ENCODE measurements at places on chromosomes 13 and 19. TPM values are rescaled to one million over a fixed set of nuclear protein-coding genes. Genes with fewer than 3 reads are reported as not detected.
A peak's percentile ranks its signal among the peaks of the same experiment; 100 is the strongest.

The CEACAM20 gene
- not detected for total RNA-seq

DNA sequence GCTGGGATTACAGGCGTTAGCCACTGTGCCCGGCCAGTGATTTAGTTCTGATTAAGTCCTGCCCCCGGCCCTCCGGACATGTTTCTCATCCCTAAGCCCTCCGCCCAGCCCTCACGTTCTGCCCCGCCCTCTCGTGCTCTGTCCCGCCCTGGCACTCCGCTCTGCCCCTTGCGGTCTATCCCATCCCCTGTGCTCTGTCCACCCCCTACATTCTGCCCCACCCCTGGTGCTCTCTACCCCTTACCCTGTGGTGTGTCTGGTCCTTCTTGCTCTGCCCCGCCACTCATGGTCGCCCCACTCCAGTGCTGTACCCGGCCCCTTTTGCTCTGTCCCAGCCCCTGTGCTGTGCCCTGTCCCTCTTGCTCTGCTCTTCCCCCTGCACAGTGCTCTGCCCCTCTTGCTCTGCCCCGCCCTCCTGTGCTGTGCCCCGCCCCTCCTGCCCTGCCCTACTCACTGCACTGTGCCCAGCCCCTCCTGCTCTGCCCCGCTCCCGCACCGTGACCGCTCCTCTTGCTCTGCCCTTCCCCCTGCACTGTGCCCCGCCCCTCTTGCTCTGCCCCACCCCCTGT, 3.0 kb downstream of the GTPBP3 start:
- DNase-seq: peak; percentile 40

The BLOC1S3 gene
- 13.7 TPM for total RNA-seq

- no peak for DNase-seq
These were observed 230.0 kb downstream of the DCT start for GRCh38 chr13:94249512-94249911.

GRCh38 chr19:18173572-18174288, at the start of gene IFI30:
IFI30 (plus strand) TSS chr19:18173813; CDS start chr19:18173842, 29 bp downstream.
- DNase-seq: no peak

The MIR17HG gene
- 7.6 TPM for total RNA-seq

- DNase-seq: peak; percentile 25
These were observed 10.4 kb upstream of the GPR32 start for GRCh38 chr19:50759886-50760285.

- DNase-seq: peak; percentile 56
These were observed 559 bp upstream of the SSBP4 start for GRCh38 chr19:18418483-18419194.

DNA sequence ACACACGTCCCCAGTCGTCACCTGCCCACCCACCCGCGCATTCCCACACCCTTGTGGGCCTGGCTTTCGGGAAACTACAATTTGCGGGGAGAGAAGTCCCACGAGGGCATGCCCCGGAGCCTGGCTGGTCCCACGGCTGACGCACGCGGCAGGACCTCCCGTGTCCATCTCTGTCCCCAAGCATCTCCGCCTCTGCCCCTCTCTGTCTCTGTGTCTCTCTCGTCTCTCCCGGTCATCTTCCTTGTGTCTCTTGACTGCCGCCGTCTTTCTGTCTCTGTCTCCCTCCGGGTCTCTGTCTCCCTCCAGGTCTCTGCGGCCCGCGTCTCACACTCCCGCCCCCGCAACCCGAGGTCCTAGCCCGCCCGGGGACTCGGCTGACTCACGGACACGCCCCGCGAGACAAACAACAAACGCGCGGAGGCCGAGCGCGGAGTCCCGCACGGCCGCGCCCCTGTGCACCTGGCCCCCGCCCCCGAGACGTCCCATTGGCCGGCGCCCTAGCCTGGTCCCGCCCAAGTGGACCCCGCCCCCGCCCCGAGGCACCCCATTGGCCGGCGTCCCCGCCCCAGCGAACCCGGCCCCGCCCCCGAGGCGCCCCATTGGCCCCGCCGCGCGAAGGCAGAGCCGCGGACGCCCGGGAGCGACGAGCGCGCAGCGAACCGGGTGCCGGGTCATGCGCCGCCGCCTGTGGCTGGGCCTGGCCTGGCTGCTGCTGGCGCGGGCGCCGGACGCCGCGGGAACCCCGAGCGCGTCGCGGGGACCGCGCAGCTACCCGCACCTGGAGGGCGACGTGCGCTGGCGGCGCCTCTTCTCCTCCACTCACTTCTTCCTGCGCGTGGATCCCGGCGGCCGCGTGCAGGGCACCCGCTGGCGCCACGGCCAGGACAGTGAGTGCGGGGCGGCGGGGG, at the start of gene FGF22:
FGF22 (plus strand) TSS at position 627 of the 908 bp plus-strand sequence; CDS start at position 674, 47 bp downstream.
- peak; percentile 73 for DNase-seq

GRCh38 chr13:113840541-113841352, 23.1 kb downstream of the GAS6 start:
- no peak for DNase-seq

- DNase-seq: peak; percentile 60
These were observed 1.1 kb upstream of the NR2F6 start for GRCh38 chr19:17246681-17247425.

- DNase-seq: no peak
These were observed 164.8 kb downstream of the DACH1 start for GRCh38 chr13:71702253-71702652.

DNA sequence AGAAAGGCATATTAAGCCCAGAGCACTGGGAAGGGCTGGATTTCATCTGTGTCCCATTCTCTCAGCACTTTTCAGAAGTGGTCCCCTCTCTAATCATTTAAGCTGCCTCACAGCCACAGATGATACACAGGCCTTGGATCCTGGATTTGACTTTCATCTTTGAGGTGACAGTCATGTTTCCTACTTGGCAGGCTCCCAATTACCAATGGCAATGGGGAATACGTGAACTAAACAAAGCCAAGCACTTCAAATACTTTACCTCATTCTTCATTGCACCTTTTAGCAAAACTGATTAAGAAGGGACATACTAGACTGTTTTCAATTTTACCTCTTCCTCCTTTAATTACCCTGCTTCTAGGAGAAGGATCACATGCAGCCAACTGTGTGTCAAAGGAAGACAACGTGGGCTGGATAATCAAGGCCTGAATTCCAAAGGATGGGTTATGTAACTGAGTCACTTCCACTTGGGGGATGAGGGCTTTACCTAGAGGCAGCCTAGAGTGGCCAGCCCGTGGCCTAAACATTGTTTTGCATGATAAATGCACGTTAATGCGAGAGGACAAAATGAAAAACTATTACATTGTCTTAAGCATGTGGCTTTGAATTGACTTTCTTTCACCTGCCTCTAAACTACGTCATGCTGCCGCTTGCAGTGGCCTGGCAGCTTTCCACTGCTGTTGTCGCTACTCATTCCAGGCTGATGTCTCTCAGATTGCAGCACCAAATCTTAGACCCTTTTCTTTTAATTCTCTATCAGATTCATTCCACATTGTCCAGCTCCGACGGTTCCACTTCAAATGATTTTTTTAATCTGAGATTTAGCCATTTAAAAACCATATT, 95.0 kb downstream of the KCTD12 start:
- DNase-seq: peak; percentile 50

GRCh38 chr13:91278888-91279287, 68.6 kb upstream of the MIR17HG start:
- DNase-seq: no peak

The ZIM2 gene
- not detected for total RNA-seq

GRCh38 chr13:107231944-107232343, 664.0 kb upstream of the ARGLU1 start:
- no peak for DNase-seq

DNA sequence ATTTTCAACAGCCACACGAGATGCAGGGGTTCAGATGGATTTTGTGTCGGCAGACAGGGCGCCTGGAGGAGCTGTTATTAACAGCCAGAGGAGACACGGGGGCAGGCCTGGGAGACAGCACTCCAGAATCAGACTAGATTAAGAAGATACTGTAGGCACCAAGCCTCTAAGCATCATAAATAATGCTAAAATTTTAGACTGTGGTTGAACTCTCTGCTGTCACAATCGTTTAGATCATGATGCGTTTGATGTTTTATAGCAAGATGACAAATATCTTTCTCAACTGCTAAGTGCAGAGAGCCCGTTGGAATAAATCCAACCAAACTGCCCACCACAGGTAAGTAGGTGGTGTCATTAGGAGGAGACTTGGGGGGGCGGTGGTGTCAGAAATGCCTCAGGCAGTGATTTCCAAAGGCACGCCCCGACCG, 63.9 kb downstream of the CEBPG start:
- no peak for DNase-seq

DNA sequence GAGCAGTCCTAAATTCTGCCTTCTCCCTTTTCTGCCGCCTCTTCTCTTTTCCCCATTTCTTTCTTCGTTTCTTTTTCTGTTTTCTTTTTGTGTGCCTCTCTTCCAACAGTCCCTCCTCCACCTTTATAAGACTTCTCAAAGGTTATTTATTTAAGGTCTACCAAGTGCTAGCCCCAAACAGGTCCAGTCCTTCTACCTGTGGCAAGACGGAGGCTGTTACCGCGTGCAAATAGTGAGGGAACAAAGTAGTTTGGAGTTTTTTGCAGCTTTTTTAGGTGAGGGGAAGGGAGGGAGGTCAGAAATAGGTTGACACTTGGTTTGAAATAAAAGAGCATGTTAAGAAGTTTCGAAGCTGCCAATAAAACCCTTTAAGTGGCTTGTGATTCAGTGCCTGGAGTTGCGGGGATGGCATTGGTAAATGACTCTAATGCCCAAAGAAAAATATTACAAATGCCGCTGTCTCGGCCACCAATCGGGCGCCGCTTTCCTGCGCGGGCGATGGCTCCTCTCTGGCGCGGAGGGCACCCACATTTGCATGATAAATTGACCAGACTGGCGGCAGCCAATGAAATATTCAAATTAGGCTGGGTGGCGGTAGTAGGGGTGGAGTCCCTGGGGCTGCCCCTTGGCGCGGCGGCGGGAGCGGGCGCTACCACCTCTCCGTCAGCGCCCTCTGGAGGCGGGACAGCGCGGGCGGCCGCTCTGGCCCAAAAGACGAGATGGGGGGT, 7.5 kb upstream of the TSHZ3 start:
- no peak for DNase-seq

- DNase-seq: no peak
These were observed 88.8 kb downstream of the GNG7 start for GRCh38 chr19:2613507-2614295.

DNA sequence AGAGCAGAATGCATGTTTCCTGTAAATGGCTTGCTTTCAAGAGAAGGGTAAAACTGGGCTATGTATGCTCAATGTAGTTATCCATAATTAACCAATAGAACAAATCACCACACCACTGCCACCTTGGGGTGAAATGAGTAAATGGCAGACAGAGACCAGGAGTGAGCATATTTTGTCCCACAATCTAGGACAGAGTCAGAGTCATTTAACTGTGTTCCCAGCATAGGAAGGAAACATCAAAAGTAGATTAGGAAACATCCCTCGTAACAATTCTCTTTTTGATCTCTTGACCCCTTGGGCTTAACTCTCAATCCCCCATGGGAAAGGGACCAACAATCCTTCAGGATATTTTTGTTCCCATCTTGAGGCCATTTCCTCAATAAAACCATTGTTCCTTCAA, 224.8 kb downstream of the NHLRC3 start:
- DNase-seq: peak; percentile 84

All from HT-29 (cell line).